ENCODE measurements at places on chromosomes 12 and 14.

GRCh38 chr14:91252871-91253794 is 8.6 kb upstream of the GPR68 start:
- DNase-seq, result peak; percentile 51

GRCh38 chr12:7637615-7638014 is 28.1 kb downstream of the APOBEC1 start:
- DNase-seq, result no peak

DNA sequence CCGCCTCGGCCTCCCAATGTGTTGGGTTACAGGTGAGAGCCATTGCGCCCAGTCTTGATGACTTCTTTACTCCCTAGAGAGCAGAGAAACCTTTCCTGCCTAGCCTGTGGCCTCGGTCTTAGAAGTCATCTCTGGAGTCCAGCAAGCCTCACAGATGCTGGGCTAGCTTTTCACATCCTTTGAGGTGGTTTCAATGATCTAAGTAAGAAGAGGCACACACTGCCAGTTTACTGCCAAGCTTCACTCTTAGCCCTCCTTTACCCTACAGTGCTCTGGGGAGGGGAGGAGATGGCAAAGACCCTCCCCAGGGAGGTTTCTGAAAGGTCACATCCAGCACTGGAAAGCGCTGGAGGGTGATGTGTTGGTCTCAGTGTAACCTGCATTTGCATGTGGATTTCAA is 304.8 kb downstream of the PCNX1 start:
- no peak for DNase-seq

DNA sequence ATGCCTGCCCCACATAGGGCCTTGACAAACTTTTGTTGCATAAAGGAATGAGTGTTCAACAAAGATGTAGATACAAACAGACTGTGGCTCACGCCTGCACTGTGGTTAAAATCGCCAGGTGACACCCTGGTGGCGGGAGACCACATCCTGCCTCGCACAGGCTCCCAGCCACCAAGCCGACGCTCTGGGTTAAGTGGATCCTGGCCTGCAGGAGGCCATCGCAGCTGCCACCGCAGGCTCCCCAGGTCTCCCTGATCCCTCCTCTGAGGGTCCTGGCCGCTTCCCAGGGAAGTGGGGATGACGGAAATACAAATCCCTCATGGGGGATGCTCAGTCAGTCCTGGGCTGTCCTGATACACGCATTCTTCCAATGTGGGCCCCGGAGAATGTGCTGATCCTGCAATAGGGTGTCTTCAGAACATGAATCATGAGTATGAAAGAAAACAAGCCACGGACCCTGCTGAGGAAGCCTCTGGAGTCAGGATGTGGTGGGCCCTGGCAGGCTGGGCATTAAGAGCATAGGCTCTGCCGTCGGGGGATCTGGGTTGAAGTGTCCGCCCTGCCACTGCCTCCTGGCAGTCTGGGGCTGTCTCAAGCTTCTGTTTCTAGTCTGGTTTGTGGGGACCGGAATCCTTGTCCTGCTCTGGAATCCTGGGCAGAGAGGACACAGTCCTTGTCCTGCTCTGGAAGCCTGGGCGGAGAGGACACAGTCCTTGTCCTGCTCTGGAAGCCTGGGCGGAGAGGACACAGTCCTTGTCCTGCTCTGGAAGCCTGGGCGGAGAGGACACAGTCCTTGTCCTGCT is 53.5 kb upstream of the BEGAIN start:
- DNase-seq, result no peak

- DNase-seq, result no peak
These were observed 28.8 kb downstream of the TIMELESS start for GRCh38 chr12:56420411-56420810.

DNA sequence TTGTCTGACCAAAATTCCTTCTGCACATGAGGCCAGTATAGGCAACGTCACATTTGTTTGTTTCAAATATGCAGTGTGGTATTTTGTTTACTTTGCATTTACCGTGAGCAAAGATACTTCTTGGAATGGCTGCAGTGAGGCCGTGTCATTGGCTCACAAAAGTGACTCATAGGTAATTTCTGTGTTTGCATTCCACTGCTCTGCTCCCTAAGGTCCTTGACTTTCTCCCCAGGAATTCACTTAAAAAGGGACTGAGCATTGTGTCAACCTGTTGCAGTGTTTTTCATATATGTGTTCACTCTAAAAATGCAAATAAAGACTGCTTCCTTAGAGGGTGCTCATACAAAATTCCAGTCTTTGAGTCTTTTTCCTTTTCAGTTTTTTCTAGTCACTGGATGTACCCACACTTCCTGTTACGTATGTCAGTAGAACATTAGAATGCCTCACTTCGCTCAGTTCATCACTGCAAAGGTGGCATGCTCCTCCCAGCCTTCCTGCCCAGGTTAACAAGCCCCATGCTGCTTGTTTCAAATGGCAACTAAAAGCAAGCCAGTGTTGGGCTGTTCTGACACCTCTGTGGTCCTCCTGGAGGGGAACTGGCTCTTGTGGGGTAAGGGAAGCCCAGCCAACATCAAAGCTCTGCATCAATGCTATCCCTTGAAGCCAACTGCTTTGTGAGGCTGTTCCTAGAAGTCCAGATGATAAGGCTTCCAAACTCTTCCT is 9.1 kb downstream of the C12orf76 start:
- no peak for DNase-seq

DNA sequence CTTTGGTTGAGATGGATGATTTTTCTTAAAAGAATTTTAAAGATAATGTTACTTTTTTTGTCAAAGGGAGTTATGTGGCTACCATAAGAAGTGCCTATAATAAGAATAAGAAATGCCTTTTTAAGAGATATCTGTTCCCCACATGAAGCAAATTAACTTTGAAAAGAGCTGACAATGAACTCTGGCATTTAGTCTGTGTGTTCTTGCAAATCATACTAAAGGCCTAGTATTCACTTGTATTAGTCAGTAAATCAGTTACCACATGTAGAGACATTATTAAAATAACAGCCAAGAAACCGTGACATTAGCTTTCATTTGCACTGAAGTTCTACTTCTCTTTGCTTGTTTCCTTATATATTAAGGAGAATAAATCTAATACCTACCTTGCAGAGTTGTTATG is 296.3 kb downstream of the CCDC91 start:
- no peak for DNase-seq

- no peak for DNase-seq
These were observed 5.5 kb upstream of the HCFC2 start for GRCh38 chr12:104058802-104059201.

DNA sequence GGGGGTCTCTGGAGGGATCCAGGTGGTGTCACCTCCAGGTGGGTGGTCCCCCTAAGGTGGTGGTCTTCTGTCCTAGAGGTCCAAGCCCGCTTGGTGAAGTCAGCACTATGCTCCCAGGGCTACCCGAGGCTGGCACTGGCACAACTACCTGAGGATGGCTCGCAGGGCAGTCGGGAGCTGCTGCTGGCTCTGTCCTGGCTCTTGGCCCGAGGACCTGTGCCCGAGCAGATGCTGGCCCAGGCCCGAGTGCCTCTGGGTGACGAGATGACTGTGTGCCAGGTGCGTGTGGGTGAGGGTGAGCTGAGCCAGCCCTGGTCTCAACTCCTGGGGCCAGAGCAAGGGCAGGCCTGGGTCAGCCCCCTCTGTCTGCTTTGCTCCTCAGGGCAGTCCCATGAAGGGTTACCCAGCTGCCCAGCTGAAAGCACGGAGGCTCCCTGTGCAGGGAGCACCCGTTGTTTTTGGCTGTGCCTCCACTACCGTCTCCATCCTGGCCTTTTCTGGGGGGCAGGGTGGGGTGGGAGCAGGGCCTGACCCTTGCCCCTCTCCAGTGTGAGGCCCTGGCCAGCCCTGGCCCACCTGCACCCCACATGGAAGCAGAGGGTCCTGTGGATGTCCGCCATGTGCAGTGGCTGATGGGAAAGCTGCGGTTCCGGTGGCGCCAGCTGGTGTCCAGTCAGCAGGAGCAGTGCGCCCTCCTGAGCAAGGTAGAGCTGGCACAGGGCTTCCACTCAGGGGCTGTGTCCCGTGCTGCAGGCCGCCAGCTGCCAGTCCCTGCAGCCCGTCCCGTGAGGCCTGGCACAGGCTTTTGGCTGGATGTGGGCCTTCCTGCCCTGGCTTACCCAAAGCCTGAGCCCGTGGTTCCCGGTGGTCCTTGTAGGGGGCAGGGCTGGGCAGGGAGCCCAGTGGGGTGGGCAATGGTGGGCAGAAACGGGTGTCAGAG is 1.3 kb downstream of the TEDC1 start:
- no peak for DNase-seq

GRCh38 chr12:49750027-49750995 is 9.0 kb downstream of the TMBIM6 start:
- DNase-seq, result no peak

DNA sequence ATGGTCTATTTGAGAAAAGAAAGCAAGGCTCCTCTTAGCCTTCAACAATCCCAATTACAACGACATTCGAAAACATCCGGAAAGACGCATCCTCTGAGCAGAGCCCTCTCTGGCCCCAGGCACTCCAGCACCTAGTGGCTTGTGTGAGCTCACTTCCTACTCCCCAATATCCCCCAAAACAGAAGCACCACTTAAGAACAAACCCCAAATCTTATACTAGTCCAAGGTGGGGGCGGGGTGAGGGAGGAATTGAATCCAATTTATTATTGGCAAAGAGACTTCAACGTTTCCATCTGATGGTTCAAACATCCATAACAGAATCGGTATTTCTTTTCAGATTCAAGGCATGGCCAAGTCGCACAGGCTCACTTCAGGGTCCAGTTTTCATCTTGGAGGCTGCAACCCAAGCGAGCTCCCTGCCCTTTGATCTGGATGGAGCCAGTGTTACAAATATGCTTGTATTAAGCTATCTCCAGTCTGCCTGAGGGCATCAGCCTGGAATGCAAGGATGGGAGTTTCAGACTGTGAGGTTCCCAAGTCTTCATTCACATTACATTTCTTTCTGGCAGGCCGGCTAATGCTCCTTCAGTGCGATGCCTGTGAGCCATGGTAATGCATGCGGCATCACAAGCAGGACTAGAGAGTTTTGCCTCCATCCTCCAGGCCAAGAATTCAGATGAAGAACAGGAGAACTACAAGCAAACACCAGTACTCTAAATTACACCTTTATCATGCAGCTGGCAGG is 132.5 kb upstream of the FOXN3 start:
- DNase-seq, result no peak
